ENCODE measurements at places on chromosomes 3 and 15.

GRCh38 chr15:41043276-41043951, 72.7 kb downstream of the INO80 start:
- DNase-seq, result no peak

- DNase-seq, result no peak
Measured at GRCh38 chr15:43215961-43216360, 4.9 kb downstream of the EPB42 start.

DNA sequence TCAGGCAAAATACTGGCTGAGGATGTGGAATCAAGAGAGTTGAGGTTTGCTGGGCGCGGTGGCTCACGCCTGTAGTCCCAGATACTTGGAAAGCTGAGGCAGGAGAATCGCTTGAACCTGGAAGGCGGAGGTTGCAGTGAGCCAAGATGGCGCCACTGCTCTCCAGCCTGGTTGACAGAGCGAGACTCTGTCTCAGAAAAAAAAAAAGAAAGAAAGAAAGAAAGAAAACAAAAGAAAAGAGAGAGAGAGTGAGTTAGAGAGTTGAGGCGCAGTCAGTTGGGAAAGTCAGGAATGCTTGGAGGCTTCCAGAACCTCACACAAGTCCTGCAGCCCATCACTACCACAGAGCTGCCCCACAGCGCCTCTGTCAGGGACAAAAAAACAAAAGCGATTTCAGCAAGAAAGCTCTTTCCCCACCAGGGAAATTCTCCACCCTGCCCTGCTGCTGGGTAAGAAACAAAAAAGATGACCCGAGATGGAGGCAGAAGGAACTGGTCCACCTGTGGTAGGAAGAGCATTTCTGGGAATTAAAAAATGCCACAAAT, 13.8 kb downstream of the HDC start:
- DNase-seq, result no peak

DNA sequence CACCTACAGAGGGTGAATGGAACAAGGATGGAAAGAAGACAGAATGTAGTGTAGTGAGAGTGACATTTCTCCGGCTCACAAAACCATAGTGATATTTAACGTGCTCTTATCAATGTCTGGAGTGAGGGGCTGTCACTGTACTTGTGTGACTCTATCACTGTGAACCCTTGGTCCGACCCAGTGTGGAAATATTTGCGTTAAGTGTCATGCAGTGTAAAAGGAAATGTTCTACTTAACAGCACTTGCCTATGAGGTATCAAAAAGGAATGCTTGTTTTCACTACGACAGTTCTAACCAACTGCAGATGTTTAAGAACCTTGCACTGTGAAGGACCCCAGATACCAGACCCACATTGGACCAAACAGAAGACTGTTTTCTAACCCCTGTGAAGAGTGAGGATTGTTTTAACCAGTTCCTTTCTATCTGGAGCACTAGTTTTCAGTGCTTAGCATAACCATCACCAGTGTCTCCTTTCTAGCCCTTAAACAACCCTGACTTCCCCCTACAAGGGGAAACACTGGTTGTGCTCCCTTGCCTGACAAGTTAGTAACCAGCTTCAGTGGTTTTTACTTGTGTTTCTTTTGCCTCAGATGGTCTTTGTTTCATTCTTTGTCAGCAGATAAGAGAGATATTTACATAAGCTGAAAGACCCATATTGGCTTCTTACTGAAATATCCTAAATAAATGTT, 144.7 kb upstream of the ABHD17C start:
- no peak for DNase-seq

DNA sequence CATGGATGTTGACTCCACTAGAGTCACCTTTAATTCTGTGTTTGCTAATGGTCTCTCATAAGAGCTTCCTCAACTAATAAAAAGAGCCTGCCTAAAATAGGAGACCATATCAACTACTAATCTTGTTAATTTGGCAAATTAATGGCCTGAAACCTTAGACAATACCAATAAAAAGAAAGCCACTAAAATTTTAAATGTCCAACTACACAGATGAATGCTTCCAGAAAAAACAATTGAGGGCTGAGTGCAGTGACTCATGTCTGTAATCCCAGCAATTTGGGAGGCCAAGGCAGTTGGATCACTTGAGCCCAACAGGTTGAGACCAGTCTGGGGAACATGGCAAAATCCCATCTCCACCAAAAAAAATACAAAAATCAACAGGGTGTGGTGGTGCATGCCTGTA, 230.9 kb downstream of the NSUN3 start:
- DNase-seq, result no peak

- DNase-seq, result no peak
Measured at GRCh38 chr15:40047415-40048210, 8.6 kb upstream of the SRP14 start.

GRCh38 chr3:133506215-133506901, 67.1 kb upstream of the CDV3 start:
- no peak for DNase-seq

DNA sequence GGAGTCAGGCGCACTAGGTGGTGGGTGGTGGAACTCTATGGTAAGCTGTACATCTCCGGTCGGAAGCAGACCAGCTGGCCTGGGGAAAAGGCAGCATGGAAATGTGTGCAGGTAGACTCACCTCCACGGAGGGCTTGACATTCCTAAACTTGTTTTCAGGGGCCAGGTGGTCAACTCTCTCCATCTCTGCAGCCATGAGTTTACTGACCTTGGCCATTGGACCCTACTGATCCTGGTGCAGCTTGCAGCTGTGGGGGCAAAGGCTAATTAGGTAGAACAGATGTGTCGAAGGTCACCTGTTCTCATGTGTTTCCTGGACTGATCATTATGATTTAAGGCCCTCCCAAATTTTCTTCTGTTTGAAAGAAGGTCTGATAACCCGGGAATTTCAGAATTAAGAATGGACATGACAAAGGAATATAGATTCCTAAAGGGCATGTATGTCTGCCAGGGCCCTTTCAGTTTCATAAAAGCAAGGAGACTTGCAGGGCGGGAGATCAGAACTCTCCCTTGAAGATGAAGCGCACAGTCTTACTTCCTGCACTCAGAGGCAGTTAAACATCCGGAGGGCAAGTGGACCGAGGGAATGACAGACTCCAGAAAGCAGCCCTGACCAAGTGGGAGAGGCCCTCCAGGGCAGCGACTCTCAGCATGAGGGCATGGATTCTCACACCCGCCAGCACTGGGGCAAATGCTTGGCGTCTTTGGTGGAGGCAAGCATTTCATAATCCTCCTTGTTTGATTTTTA, 56.1 kb upstream of the CMTM7 start:
- DNase-seq, result no peak

GRCh38 chr3:138908846-138909245, 38.1 kb downstream of the FOXL2 start:
- no peak for DNase-seq

GRCh38 chr3:3907023-3907422, 107.8 kb downstream of the LRRN1 start:
- no peak for DNase-seq

GRCh38 chr15:95501865-95502264, 828.6 kb upstream of the NR2F2 start:
- DNase-seq, result no peak

DNA sequence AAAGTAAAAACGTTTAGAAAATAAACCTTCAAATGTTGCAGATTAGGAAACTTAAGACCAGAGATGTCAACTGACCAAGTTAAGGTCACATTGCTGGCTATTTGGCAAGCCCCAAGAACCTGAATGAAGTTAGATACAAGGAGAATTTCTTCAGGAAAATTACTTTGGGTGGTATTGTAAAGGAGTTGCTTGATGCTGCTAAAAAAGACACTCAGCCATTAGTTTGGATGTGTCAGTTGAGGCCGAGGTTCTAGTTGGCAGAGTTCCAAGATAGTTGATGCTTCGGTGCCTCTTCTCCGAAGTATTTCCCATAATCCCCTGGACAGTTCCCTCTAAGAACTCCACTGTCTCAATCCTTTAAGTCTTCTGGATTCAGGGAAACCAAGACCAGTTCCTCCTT, 24.3 kb downstream of the SIAH2 start:
- DNase-seq, result no peak

DNA sequence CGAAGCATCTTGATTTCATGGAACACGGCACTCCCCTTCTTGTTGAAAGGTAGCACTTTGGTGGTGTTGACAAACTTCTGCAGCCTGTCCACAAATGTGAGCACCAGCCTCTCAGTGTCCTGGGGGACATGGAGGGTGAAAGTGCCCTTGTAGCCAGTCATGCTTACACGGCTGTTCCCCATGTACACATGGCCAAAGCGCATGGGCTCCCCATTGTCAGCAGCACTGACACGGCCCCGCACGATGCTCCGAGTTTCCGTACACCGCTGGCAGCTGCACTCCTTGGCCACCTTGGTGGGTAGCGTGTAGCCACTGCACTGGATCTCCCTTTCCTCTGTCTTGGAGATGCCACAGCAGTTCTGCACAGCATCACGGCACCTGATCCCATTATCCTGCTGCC, 12.7 kb downstream of the CILP start:
- no peak for DNase-seq

- DNase-seq, result no peak
Measured at GRCh38 chr3:151439652-151440125, 21.2 kb downstream of the IGSF10 start.

Measured in stimulated activated CD8-positive, alpha-beta memory T cell treated with anti-CD3 and anti-CD28 coated beads, Interleukin-15, amount 100 ng/mL, for 24 hours (primary cell).